IPS-NIHi11 (cell line): ENCODE measurements at places on chromosomes 3 and 15.

- no peak for DNase-seq
Observed at GRCh38 chr3:34001022-34001421, 202.6 kb downstream of the PDCD6IP start.

GRCh38 chr15:57251308-57251707, 125.0 kb upstream of the CGNL1 start:
- no peak for DNase-seq

DNA sequence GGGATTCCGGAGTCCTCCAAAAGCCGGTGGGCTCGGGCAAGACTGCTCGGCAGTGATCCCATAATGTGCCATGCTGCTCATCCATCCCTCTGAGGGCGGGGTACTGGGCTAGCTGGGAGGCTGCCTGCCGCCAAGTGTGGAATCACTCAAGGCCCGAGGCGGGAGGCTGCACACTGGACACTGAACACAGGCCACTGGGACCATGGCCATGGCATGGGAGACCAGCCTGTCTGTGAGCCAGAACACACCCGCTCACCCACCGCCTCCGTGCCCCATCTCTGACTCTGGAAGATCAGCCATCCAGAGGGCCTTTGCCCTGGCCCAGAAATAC, 1.4 kb downstream of the C3orf22 start:
- no peak for DNase-seq

GRCh38 chr3:183958226-183958625, 59.5 kb downstream of the ABCC5 start:
- no peak for DNase-seq

DNA sequence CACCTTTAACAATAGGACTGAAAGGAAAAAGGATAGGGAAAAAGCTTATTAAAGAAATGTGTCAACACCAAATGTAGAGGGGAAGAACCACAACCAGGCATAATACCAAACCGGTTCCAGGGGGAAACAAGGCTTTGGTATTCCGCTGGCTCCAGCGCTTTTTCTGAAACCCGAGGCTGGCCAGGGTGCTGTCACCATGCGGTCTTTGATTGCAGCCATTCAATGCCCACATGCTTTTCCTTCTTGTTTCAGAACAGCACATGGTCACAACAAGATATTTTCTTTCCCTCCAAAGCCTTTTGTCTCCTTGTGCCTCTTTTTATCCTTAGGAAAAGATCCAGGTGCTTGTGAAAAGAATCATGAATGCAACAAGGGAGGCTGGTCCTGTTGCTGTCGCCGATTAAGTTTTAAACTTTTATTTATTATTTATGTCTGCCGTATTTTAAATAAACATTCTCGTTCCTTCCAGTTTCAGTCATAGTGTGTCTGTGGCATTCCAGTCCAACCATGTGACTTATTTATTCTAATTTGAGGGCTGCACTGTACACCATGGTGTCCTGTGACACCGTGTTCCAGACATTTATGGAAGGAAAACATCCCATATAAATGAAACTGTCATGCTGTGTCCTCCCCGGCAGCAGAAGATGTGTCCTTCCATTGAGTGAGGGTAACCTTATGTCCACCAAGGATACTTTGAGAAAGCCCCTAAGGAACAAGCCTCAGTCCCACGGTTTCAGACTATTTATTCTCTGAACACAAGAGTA, 41.1 kb downstream of the CCK start:
- DNase-seq: no peak

GRCh38 chr3:27138562-27138961, 230.6 kb downstream of the NEK10 start:
- DNase-seq: no peak

- no peak for DNase-seq
Observed at GRCh38 chr3:40911264-40911663, 288.0 kb upstream of the CTNNB1 start.

GRCh38 chr3:173785004-173785403, 387.5 kb downstream of the NLGN1 start:
- peak; percentile 29 for DNase-seq

DNA sequence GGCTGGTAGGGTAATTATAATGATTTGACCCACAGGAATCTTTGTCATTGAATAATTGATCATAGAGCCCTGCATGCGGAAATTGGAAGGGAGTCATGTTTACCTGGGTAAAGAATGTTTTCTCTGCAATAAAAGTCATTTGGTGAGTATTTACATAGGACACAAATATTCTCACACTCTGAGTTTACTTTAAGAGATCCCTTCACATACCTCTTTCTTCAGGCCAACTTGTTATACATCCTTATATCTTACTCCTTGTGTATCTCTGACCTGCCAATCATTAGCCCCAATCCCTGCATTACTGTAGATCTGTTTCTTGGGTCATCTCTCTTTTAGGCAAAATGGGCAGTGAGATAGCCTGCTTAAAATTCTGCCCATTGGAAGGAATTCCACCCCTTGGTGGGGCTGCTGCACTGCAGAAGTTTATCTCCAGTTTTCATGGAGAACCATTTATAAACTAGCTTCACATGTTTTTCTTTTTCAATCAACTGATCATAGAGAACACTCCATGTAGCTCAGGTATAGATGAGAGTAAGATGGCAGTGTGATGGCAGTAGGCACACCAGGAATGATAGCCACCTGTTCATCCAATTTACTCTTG, 46.2 kb downstream of the ILDR1 start:
- DNase-seq: no peak

GRCh38 chr3:72447059-72447946, 400.9 kb downstream of the SHQ1 start:
- peak; percentile 95 for DNase-seq

- DNase-seq: no peak
Observed at GRCh38 chr15:80512726-80513660, 108.8 kb downstream of the ARNT2 start.

DNA sequence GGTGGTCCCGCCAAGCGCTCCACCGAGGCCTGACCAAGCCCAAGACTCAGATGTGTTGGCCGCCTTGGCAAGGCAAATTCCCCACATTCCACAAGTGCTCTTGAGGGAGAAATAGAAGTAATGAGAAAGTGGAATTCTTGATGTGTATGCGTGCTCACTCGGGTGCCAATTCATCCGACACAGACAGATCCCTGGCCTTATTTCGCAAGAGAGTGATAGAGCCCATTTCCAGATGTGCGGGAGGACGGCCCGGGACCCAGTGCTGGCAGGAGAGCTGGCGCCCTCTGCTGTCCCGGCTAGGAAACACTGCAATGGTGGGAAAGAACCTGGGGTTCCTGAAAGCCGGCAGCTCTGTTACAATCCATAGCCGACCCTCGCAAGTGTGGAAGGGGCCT, 76.0 kb downstream of the HMG20A start:
- DNase-seq: peak; percentile 84

DNA sequence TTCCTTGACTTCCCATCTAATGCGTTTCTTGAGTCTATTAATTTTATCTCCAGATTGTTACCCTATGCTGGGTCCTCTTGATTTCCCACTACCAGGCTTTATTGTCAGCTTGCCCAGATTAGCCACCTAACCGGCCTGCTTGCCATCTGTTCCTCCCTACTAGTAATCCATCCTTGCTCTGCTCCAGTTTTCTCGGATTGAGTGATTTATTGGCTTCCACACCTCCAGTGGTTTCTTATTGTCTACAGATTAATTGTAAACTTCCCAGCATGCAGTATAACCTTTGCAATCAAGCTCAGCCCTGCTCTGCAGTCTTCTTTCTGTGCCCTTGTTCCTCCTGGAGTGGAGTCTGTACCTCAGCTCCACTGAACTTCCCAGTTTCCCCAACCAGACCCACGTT, 63.4 kb downstream of the ARHGEF26 start:
- no peak for DNase-seq
